Smooth muscle cell of the coronary artery (primary cell): ENCODE measurements at places on chromosomes 4 and X. TPM values are rescaled to one million over a fixed set of nuclear protein-coding genes. Genes with fewer than 3 reads are reported as not detected.

Gene NEUROG2
- total RNA-seq, result not detected in 2 replicates

Gene FOXO4
- 4.4 and 4.6 TPM in 2 replicates for total RNA-seq

Gene RAB40A
- 0.08 TPM in 1 of 2 replicates, not detected in the other for total RNA-seq

Gene METAP1
- total RNA-seq, result 21.5 and 146 TPM in 2 replicates

Gene USP17L15
- total RNA-seq, result not detected in 2 replicates

Gene GPR82
- total RNA-seq, result not detected in 2 replicates

Gene AFF2
- total RNA-seq, result 0.12 and 2.2 TPM in 2 replicates

Gene AGTR2
- not detected in 2 replicates for total RNA-seq

Gene ETDA
- total RNA-seq, result not detected in 2 replicates

Gene RADX
- 0.59 and 1.7 TPM in 2 replicates for total RNA-seq

Gene ADH1A
- not detected in 2 replicates for total RNA-seq

Gene MAGEB1
- not detected in 2 replicates for total RNA-seq

Gene SLIT2
- total RNA-seq, result 23.8 and 36.9 TPM in 2 replicates

Gene ARMCX4
- 3.5 and 3.9 TPM in 2 replicates for total RNA-seq

Gene GPR50
- total RNA-seq, result not detected in 2 replicates

Gene FGG
- total RNA-seq, result not detected in 2 replicates

Gene DDX53
- total RNA-seq, result not detected in 2 replicates

Gene CD38
- total RNA-seq, result not detected in 2 replicates

Gene PABPC1L2A
- total RNA-seq, result not detected in 2 replicates

Gene TMEM47
- 27.4 and 51.0 TPM in 2 replicates for total RNA-seq

Gene PRDM8
- 1.4 and 2.2 TPM in 2 replicates for total RNA-seq

Gene XAGE1B
- total RNA-seq, result not detected in 2 replicates

Gene KCTD8
- total RNA-seq, result 0.47 and 3.6 TPM in 2 replicates

Gene CYTL1
- total RNA-seq, result 0.15 and 2.5 TPM in 2 replicates

Gene OTUD6A
- not detected in 2 replicates for total RNA-seq
